ENCODE measurements at places on chromosomes 4 and X. TPM values are rescaled to one million over a fixed set of nuclear protein-coding genes. Genes with fewer than 3 reads are reported as not detected.
A peak's percentile ranks its signal among the peaks of the same experiment; 100 is the strongest.

GRCh38 chr4:100681289-100681688 is 163.5 kb upstream of the EMCN start:
- H3K4me1 ChIP-seq, result no peaks in the 10 kb centered on the region
- no peak overlapping the region for H3K4me3 ChIP-seq
- DNase-seq, result no peak
- no peaks in the 10 kb centered on the region for H3K36me3 ChIP-seq

- peaks cover 17% of the 10 kb centered on the region for H3K36me3 ChIP-seq
- H3K4me1 ChIP-seq, result no peaks in the 10 kb centered on the region
- H3K27me3 ChIP-seq, result no peaks in the 10 kb centered on the region
- no peak for DNase-seq
Measured at GRCh38 chrX:19629541-19629940, 114.2 kb upstream of the MAP3K15 start.

- H3K4me1 ChIP-seq, result no peaks in the 10 kb centered on the region
- no peak overlapping the region for H3K27ac ChIP-seq
- no peak for DNase-seq
Measured at GRCh38 chr4:159145318-159145991, 42.6 kb downstream of the RAPGEF2 start.

GRCh38 chr4:21992330-21992729 is 43.8 kb upstream of the KCNIP4 start:
- H3K4me3 ChIP-seq, result no peak overlapping the region
- H3K4me1 ChIP-seq, result no peaks in the 10 kb centered on the region
- no peaks in the 10 kb centered on the region for H3K36me3 ChIP-seq

DNA sequence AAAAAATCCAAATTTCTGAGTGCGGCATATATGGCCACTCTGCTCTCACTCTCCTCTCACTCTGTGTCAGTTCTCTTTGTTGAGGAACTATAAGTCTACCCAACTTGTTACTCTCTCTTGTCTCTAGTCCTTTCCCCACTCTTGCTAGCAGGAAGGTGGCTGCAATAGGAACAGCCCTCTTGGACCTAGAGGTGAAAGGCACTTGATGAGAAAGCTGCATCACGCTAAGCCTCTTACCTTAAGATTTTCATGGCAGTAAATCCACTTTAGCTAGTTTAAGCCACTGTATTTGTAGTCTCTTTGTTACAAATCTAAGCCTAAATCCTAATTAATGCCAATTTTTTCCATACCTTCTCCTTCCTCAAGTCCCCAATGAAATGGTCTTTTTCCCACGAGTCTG is 189.9 kb downstream of the NKX6-1 start:
- no peak overlapping the region for H3K4me3 ChIP-seq
- DNase-seq, result no peak
- no peaks in the 10 kb centered on the region for H3K4me1 ChIP-seq
- H3K36me3 ChIP-seq, result no peaks in the 10 kb centered on the region

DNA sequence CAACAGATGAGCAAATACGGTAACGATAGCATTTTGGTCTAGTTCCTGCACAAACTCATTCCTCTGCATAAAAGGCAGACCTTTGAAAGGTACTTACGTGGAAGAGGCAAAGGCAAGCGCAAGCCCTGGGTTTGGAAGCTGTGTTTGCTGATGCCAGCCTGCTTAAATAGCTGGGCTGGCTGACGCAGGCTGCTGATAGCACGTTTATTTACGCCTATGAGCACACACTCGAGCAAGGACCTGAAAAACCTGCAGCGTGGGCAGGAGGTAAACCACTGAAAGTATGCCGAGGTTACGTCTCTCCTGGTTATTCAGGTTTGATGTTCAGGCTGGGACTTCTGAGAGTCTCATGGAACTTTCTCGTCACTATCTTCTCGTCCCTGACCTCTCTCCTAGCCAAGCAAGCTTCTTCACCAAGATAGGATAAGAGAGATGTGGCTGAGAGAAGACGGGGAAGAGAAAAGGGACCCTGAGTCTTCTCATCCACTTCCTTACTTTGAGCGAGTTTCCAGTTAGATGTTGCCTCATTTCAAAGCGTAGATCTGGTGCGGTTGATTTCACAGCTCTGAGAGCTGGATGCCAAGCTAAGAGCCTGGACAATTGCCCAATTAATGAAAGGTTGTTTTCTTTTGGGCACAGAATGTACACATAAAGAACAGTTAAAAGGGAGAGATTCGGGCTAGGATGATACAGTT is at the start of gene HOPX:
Gene HOPX (minus strand): TSS at position 139 of the 695 bp plus-strand sequence. CDS start 23,480 bp downstream, outside the sequence.
- H3K27me3 ChIP-seq, result no peaks in the 10 kb centered on the region
- DNase-seq, result peak; percentile 19
- no peaks in the 10 kb centered on the region for H3K36me3 ChIP-seq
- no peak within 1 kb of the TSS for H3K4me3 ChIP-seq

- H3K36me3 ChIP-seq, result peaks cover 2% of the 10 kb centered on the region
- peaks cover 16% of the 10 kb centered on the region for H3K4me1 ChIP-seq
- H3K4me3 ChIP-seq, result peak overlapping the region; percentile 95
- H3K27ac ChIP-seq, result peak overlapping the region; percentile 93
Measured at GRCh38 chr4:168480931-168481611, 779 bp upstream of the DDX60L start.

DNA sequence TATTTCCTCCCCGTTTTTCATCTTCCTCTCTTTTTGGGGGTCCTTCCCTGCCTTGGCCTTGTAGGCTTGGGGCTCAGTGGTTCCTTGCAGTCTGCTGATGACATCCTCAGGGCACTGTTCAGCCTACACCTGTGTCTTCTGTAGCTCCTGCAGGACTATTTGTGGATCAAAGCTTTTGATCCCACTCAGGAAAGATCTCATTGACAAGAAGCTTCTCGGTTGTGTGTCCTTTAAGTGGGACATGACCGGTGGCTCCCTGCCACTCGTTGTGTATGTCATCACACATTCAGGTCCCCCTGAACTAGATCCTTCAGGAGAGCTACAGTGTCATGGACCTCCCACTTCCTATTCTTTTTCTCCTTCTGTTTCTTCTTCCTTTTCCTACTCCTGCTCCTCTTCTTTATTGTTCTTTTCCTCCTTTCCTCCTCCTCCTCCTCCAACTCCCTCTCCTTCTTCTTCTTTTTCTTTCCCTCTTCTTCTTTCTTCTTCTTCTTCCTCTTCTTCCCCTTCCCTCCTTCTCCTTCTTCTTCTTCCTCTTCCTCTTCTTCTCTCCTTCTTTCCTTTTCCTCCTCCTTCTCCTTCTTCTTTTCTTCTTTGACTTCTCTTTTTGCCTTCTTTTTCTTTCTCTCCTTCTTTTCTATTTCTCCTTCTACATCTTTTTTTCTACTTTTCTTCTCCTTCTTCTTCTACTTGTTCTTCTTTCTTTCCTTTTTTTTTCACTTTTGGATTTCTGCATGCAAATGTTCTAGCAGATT is 67.8 kb downstream of the NBDY start:
- H3K27ac ChIP-seq, result no peak overlapping the region
- H3K4me3 ChIP-seq, result no peak overlapping the region
- H3K4me1 ChIP-seq, result peaks cover 48% of the 10 kb centered on the region
- peaks cover 3% of the 10 kb centered on the region for H3K36me3 ChIP-seq

DNA sequence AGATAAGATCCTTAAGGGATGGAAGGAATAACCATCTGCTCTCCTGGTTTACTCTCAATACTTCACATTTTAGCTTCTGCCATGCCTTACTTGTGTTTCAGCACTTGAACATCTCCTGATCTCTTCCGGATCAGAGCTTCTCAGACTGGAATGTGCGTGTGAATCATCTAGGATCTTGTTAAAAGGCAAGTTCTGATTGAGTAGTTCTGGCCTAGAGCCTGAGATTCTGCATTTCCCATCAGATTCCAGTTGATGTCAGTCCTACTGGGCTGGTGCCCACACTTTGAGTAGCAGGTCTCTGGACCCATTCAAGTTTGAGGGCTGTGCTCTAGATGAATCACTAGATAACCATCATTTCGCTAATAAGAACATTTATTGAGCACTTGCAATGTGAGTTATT is 20.0 kb downstream of the NDP start:
- H3K27me3 ChIP-seq, result peaks cover 4% of the 10 kb centered on the region
- H3K27ac ChIP-seq, result no peak overlapping the region
- H3K4me3 ChIP-seq, result no peak overlapping the region
- no peak for DNase-seq
- H3K36me3 ChIP-seq, result no peaks in the 10 kb centered on the region
- H3K4me1 ChIP-seq, result no peaks in the 10 kb centered on the region

DNA sequence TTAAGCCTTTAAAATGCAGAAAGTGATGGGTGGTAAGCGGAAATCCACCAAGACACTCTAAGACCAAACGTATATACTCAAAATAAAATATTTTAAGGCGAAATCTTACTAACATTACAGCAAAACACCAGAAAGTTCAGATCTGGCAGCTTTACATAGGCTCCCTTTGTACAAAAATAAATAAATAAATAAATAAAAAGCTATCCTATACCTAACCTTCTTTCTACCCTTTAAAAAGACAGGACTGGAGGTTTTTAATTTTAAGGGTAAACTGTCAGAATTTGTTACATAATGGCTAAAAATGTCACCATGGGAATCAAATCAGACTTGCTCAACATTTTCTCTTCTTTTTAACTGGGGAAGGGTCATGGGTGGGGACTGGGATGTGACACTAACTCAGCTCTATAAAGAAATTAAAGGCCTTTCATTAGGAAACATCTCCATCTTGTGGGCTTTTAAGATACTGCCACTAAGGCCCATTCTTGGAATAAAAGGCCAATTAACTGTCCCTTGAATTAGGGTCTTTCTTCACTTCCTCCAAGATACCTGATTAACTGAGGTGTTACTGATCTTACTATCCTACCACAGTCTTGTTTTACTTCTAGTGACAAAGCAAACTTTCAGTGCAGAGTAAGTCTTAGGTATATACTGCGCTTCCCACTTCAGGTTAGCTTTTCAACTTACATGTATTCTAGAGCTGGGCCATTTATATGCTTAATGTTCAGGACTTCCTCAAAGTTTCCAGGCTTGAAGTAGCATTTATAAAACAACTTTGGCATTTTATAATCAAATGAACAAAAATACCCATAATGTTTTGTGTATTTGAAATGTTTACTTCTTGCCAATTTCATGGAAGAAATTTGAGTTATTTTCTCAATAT is 13.3 kb downstream of the HNRNPD start:
- H3K4me1 ChIP-seq, result peaks cover 8% of the 10 kb centered on the region
- no peaks in the 10 kb centered on the region for H3K27me3 ChIP-seq
- H3K27ac ChIP-seq, result no peak overlapping the region
- peaks cover 64% of the 10 kb centered on the region for H3K36me3 ChIP-seq

- no peak overlapping the region for H3K27ac ChIP-seq
- H3K36me3 ChIP-seq, result no peaks in the 10 kb centered on the region
- H3K27me3 ChIP-seq, result no peaks in the 10 kb centered on the region
Measured at GRCh38 chrX:16628946-16629595, 20.9 kb upstream of the S100G start.

GRCh38 chrX:101427954-101428353 is 19.9 kb downstream of the HNRNPH2 start:
- H3K4me1 ChIP-seq, result no peaks in the 10 kb centered on the region
- no peak for DNase-seq
- no peaks in the 10 kb centered on the region for H3K36me3 ChIP-seq
- no peak overlapping the region for H3K27ac ChIP-seq
- no peak overlapping the region for H3K4me3 ChIP-seq
- H3K27me3 ChIP-seq, result no peaks in the 10 kb centered on the region

DNA sequence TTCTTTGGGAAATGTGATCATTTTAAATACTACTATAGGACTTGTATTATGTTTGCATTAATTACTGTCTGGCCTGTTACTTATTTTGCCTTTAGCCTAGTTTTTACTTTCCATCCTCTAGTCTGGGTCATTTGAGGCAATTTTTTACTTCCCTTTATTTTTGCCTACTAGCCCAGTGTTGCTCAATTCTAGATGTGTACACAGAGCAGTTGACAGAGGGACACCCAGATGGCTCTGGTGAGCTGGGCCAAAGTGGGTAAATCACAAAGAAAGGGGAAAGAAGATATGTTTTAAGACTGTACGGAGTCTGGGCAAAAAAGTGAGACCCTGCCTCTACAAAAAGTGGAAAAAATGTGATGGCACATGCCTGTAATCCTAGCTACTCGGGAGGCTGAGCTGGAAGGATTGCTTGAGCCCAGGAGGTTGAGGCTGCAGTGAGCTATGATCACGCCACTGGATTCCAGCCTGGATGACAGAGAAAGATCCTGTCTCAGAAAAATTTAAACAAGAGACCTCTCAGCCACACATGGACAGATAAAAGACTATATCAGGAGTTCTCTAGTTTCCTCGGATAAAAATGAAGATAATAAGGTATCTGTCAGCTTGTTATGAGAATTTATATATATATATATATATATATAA is 35.7 kb downstream of the APOO start:
- no peak overlapping the region for H3K4me3 ChIP-seq
- no peak overlapping the region for H3K27ac ChIP-seq
- no peaks in the 10 kb centered on the region for H3K36me3 ChIP-seq
- DNase-seq, result no peak
- H3K4me1 ChIP-seq, result no peaks in the 10 kb centered on the region

DNA sequence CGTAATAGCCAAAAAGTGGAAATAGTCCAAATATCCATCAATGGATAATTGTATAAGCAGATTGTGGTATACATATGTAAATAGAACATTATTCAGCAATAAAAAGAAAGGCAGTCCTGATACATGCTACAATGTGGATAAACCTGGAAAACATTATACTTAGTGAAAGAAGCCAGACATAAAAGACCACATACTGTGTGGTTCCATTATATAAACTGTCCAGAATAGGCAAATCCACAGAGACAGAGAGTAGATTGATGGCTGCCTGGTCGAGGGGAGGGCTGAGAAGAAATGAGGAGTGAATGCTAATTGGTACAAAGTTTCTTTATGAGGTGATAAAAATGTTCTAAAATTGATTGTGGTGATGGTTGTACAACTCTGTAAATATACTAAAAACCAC is 397.4 kb upstream of the RPS6KA3 start:
- no peaks in the 10 kb centered on the region for H3K4me1 ChIP-seq
- H3K27me3 ChIP-seq, result no peaks in the 10 kb centered on the region
- no peak overlapping the region for H3K4me3 ChIP-seq
- H3K27ac ChIP-seq, result no peak overlapping the region

RAB41 gene
- not detected for total RNA-seq

RP2 gene
- 7.9 TPM for total RNA-seq

G6PD gene
- total RNA-seq, result 13.9 TPM

CXorf49 gene
- 2.2 TPM for total RNA-seq

ACOT9 gene
- total RNA-seq, result 13.6 TPM

MBNL3 gene
- total RNA-seq, result 11.3 TPM

DRP2 gene
- 4.7 TPM for total RNA-seq

KCNE5 gene
- total RNA-seq, result 10.3 TPM

Data from thymus (tissue), 14 donors.